ENCODE measurements at places on chromosomes 4 and X. TPM values are rescaled to one million over a fixed set of nuclear protein-coding genes. Genes with fewer than 3 reads are reported as not detected.

GRCh38 chr4:61431131-61431530 lies 231.0 kb downstream of the ADGRL3 start:
- H3K4me1 ChIP-seq = no peaks in the 10 kb centered on the region
- DNase-seq = no peak
- no peaks in the 10 kb centered on the region for H3K27me3 ChIP-seq
- H3K4me3 ChIP-seq = no peak overlapping the region
- no peak overlapping the region for H3K27ac ChIP-seq

MAEA gene
- 53.0 TPM for total RNA-seq

GYPB gene
- total RNA-seq = not detected

DNA sequence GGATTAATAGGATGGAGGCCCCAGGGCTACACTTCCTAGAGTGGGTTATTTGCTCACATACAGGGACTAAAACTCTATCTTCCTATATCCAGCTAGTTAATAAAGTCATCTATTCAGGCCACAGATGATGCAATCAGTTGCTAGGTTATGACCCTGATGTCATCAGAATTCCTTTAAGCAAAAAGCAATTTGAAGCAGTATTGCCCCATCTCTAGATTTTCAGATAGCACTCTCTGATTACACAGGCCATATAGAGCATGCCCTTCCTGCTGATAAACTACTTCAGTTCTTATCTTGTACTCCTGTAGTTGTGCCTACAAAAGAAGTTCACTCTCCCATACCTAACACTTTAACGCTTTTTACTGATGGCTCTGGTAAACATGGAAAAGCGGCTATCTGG lies 84.8 kb downstream of the TMEM144 start:
- DNase-seq = no peak
- H3K4me1 ChIP-seq = no peaks in the 10 kb centered on the region
- no peak overlapping the region for H3K27ac ChIP-seq
- H3K36me3 ChIP-seq = no peaks in the 10 kb centered on the region
- no peaks in the 10 kb centered on the region for H3K27me3 ChIP-seq
- H3K4me3 ChIP-seq = no peak overlapping the region

COL4A6 gene
- 0.36 TPM for total RNA-seq

GRCh38 chr4:95535180-95535579 lies 13.6 kb downstream of the UNC5C start:
- no peaks in the 10 kb centered on the region for H3K4me1 ChIP-seq
- no peak overlapping the region for H3K4me3 ChIP-seq
- H3K27me3 ChIP-seq = no peaks in the 10 kb centered on the region
- no peaks in the 10 kb centered on the region for H3K36me3 ChIP-seq

G6PD gene
- total RNA-seq = 18.2 TPM

DNA sequence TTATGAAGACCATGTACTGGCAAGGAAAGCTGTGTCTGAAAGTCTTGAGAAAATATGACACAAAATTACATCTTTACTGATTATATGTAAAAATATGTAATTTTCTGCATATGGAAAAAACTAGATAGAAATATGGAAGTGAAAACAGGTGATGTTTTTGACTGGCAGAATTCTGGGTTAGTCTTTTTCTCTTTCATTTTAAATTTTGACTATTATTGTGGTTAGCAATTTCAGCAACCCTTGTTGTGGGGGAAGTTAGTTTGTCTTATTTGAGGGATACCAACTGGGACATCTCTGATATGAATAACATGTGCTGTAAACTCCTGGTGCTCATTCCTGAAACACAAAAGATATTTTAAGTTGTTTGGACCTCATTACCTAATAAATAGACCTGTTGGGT lies 49.9 kb upstream of the CPEB2 start:
- no peaks in the 10 kb centered on the region for H3K27me3 ChIP-seq
- H3K27ac ChIP-seq = no peak overlapping the region
- H3K4me3 ChIP-seq = no peak overlapping the region

RENBP gene
- 15.3 TPM for total RNA-seq

EFHC2 gene
- 2.7 TPM for total RNA-seq

DNA sequence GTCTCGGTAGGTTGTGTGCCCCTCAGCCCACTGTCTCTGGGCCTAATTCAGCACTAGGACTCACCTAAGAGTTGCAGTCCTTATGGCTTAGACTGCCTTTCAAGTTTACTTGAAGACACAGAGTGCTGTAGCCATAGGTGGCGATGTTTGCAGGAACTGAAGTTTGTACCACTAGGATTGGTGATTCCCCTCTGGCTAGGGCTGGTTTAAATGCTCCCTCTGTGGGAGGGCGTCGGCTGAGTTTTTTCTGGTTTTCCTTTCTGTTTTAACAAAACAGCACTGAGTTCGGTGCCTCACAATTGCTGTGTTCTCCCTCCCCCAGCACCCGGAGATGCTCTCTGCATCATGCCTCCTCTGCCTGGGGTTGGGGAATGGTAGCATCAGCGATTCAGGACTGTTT lies 480.9 kb downstream of the PCDH11X start:
- no peaks in the 10 kb centered on the region for H3K36me3 ChIP-seq
- no peak overlapping the region for H3K27ac ChIP-seq
- H3K4me1 ChIP-seq = no peaks in the 10 kb centered on the region
- H3K4me3 ChIP-seq = no peak overlapping the region

DNA sequence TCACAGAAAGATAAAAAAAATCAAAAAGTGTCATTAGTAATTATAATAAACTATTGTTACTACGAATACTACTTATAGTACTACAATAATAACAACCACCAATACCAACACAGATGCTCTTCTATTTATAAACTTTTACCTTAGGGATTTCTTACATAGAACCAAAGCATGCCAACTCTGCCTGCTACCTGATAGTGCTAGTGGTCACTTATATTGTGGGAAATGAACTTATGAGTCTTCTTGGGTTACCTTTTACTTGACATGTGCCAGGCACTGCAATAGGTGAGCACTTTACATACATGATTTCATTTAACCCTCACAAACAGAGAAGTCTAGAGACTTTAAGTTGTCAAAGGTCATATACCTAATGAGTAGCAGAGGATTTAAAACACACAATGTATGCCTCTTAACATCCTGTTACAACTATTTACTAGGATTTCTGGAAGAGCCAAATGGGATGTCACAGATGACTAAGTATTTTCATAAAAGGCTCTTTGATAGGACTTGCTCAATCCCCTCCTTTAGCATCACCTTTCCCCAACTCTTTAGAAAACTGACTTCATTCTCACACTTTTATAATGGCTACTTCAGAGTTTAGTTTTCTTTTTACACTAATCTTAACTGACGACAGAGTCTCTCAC lies 265.2 kb downstream of the CHIC1 start:
- peaks cover 6% of the 10 kb centered on the region for H3K36me3 ChIP-seq
- H3K4me1 ChIP-seq = no peaks in the 10 kb centered on the region

GRCh38 chr4:81919223-81919622 lies 447.5 kb upstream of the RASGEF1B start:
- no peaks in the 10 kb centered on the region for H3K4me1 ChIP-seq
- no peak overlapping the region for H3K4me3 ChIP-seq
- no peaks in the 10 kb centered on the region for H3K36me3 ChIP-seq

- no peak overlapping the region for H3K27ac ChIP-seq
- no peaks in the 10 kb centered on the region for H3K36me3 ChIP-seq
- H3K4me3 ChIP-seq = no peak overlapping the region
- no peaks in the 10 kb centered on the region for H3K27me3 ChIP-seq
- DNase-seq = no peak
Observed at GRCh38 chr4:76022677-76023076, 620 bp downstream of the CXCL10 start.

GRCh38 chr4:83552924-83553323 lies 17.0 kb downstream of the GPAT3 start:
- no peak overlapping the region for H3K4me3 ChIP-seq
- DNase-seq = no peak
- H3K27me3 ChIP-seq = no peaks in the 10 kb centered on the region
- H3K4me1 ChIP-seq = no peaks in the 10 kb centered on the region
- H3K27ac ChIP-seq = no peak overlapping the region

DNA sequence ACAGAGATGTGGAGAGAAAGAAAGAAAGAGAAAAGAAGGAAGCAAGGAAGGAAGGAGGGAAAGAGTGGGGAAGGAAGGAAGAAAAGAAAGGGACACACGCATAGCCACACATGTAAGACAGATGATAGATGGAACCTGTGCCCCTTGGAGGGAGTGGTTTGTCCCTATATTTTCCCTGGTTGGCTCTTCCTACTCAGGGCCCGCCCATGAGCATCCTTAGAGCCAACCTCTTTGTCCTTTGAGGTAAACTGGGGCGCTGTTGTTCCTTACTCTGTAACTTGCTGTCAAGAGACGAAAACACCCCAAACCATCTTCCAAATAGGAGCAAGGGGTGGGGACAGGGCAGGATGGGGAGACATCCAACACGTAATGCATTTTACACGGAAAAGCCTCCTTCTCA lies 220.9 kb downstream of the MAML3 start:
- H3K4me3 ChIP-seq = no peak overlapping the region
- no peak for DNase-seq
- peaks cover 8% of the 10 kb centered on the region for H3K4me1 ChIP-seq
- H3K27ac ChIP-seq = no peak overlapping the region

GRCh38 chrX:111116666-111117065 lies 20.7 kb downstream of the PAK3 start:
- H3K4me1 ChIP-seq = no peaks in the 10 kb centered on the region
- H3K36me3 ChIP-seq = no peaks in the 10 kb centered on the region
- H3K27ac ChIP-seq = no peak overlapping the region
- H3K4me3 ChIP-seq = no peak overlapping the region
- DNase-seq = no peak
- H3K27me3 ChIP-seq = no peaks in the 10 kb centered on the region

- no peaks in the 10 kb centered on the region for H3K36me3 ChIP-seq
- H3K27ac ChIP-seq = no peak overlapping the region
- no peaks in the 10 kb centered on the region for H3K27me3 ChIP-seq
- no peaks in the 10 kb centered on the region for H3K4me1 ChIP-seq
- no peak overlapping the region for H3K4me3 ChIP-seq
Observed at GRCh38 chr4:174697202-174697601, 131.8 kb downstream of the GLRA3 start.

- no peaks in the 10 kb centered on the region for H3K36me3 ChIP-seq
- no peaks in the 10 kb centered on the region for H3K27me3 ChIP-seq
- H3K27ac ChIP-seq = no peak overlapping the region
- no peak for DNase-seq
- H3K4me3 ChIP-seq = no peak overlapping the region
Observed at GRCh38 chrX:131305926-131306325, 16.8 kb upstream of the IGSF1 start.

DNA sequence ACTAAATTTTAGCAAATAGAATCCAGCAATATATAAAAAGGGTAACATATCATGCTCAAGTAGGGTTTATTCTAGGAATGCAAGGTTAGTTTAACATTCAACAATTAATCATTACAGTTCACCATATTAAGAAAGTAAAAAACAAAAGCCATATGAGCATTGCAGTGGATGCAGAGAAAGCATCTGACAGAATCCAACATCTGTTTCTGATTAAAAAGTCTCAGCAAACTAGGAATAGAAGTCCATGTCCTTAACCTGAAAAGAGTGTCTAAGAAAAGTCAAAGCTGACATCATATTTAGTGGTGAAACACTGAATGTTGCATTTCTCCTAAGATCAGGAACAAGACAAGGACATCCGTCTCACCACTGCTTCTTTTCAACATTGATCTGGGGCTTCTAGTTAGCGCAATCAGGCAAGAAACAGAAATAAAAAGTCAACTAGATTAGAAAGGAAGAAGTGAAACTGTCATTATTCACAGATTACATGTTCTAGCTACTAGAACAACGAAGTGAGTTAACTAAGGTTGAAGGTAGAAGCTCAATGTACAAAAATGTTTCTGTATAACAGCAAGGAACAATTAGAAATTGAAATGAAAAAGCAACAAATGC lies 49.3 kb downstream of the MRPL1 start:
- no peaks in the 10 kb centered on the region for H3K27me3 ChIP-seq
- no peak overlapping the region for H3K27ac ChIP-seq
- H3K4me3 ChIP-seq = no peak overlapping the region
- DNase-seq = no peak

DNA sequence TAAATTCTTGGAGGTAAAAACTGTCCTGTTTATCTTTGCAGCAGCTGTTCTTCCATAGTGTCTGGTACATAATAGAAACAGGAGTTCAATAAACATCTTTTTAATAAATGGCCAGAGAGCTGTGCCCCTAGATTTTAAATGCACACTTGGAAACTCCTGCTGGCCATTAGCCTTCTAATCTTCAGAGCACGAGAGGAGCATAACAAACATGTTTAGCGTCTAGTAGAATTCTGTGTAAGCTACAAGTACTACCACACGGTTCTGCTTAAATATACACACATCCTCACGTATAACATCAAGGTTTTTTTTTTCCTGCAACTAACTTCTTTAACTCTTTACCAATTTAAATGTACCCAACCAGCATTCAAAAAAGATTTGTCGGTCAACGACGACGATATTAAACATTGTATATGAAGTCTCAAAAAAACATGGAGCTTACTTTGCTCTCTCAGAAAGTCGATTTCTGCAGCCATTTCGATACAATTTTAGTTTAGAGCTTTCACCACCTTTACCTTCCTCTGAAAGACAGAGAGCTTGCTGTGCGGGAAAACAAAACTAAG lies 628 bp downstream of the SCLT1 start:
- peak overlapping the region; percentile 88 for H3K4me3 ChIP-seq
- no peak for DNase-seq
- no peaks in the 10 kb centered on the region for H3K27me3 ChIP-seq
- no peaks in the 10 kb centered on the region for H3K36me3 ChIP-seq

DNA sequence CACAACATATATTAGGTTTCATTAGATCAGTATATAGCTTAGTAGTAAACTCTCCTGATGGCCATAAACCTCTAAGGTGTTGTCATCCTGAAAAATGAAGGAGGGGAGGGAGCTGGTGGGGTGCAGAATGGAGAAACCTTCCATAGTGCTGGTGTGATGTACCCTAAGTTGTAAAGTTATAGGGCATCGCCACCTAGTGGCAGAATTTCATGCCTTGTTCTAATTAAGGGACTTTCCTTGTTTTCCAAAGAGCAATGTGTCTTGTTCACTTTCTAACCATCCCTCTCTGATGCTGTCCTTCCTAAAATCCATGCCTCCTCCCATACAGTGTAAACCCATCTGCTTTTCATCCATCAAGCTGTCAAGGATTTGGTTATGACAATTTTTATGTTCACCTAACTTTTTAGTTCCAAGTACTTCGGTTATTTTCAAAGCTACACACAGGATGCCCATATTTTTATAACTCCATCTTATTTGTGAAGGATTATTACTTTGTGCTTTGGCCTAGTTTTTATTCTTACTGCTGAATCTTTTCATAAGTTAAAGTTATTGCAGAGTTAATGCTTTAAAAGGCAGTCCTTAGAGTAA lies 4.5 kb downstream of the NBDY start:
- no peak overlapping the region for H3K4me3 ChIP-seq
- H3K36me3 ChIP-seq = no peaks in the 10 kb centered on the region
- DNase-seq = peak; percentile 71
- H3K27ac ChIP-seq = no peak overlapping the region

ZNF595 gene
- total RNA-seq = 27.1 TPM

DNA sequence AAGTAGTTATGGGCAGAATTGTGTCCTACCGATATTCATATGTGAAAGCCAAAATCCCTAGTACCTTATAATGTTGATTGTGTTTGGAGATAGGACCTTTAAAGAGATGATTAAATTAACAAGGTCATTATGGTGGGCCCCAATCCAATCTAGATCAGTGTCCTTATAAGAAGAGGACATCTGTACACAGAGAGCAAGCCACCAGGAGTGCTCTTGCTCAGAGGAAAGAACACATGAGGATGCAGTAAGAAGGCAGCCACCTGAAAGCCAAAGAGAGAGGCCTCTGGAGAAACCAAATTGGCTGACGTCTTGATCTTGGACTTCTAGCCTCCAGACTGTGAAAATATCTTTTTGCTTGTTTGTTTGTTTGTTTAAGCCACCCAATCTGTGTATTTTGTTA lies 1290.8 kb upstream of the PABPC4L start:
- no peak overlapping the region for H3K27ac ChIP-seq
- no peak overlapping the region for H3K4me3 ChIP-seq
- no peak for DNase-seq
- no peaks in the 10 kb centered on the region for H3K27me3 ChIP-seq

SPATA18 gene
- total RNA-seq = 13.0 TPM

PRR27 gene
- not detected for total RNA-seq

DRD5 gene
- total RNA-seq = not detected
